ENCODE measurements at places on chromosomes 3 and 15.
A peak's percentile ranks its signal among the peaks of the same experiment; 100 is the strongest.

GRCh38 chr3:33122991-33123390 is 9.2 kb downstream of the CRTAP start:
- DNase-seq, result no peak

DNA sequence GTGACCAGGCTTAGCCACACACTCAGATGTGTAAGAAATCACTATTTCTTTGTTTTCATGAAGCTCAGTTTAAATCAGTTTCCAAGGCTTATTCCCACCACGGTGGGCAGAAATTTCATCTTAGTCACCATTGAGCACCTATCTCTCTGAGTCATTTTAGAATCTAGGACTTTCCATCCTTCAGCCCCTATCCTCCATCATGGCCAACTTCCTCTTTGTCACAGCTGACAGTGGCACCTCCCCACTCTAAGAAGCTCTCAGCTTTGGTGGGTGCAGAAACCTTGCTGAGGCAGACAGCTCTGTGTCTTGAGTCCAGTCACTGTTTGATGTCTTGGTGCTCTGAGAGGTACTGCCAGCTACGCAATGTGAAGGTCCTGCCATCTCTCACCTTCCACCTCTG is 32.9 kb downstream of the SNTN start:
- no peak for DNase-seq

GRCh38 chr3:166013073-166013679 is 176.0 kb upstream of the BCHE start:
- no peak for DNase-seq

GRCh38 chr15:63908991-63909390 is 75.2 kb upstream of the HERC1 start:
- no peak for DNase-seq

- no peak for DNase-seq
Measured at GRCh38 chr15:35540885-35541284, 5.1 kb downstream of the DPH6 start.

- no peak for DNase-seq
Measured at GRCh38 chr15:92807971-92808571, 92.1 kb upstream of the CHD2 start.

DNA sequence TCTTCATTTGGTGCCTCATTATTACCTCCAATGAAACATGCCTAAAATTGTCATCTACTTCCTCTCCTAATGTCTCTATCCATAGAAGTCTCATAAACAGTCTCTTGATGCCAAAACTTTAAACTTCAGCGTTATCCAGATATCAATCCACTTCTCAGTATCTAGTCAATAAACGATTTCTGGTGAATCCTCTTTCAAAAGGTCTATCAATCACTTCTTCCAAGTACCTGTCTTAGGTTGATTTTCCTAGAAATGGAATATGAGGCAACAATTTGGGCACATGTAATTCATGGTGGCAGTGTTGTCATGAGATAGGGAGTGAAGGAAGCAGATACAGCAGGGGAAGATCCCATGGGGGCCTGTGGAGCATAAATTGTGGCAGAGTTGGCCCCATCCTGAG is 348.5 kb upstream of the POU1F1 start:
- no peak for DNase-seq

GRCh38 chr3:29183346-29184087 is 97.4 kb upstream of the RBMS3 start:
- DNase-seq, result no peak

DNA sequence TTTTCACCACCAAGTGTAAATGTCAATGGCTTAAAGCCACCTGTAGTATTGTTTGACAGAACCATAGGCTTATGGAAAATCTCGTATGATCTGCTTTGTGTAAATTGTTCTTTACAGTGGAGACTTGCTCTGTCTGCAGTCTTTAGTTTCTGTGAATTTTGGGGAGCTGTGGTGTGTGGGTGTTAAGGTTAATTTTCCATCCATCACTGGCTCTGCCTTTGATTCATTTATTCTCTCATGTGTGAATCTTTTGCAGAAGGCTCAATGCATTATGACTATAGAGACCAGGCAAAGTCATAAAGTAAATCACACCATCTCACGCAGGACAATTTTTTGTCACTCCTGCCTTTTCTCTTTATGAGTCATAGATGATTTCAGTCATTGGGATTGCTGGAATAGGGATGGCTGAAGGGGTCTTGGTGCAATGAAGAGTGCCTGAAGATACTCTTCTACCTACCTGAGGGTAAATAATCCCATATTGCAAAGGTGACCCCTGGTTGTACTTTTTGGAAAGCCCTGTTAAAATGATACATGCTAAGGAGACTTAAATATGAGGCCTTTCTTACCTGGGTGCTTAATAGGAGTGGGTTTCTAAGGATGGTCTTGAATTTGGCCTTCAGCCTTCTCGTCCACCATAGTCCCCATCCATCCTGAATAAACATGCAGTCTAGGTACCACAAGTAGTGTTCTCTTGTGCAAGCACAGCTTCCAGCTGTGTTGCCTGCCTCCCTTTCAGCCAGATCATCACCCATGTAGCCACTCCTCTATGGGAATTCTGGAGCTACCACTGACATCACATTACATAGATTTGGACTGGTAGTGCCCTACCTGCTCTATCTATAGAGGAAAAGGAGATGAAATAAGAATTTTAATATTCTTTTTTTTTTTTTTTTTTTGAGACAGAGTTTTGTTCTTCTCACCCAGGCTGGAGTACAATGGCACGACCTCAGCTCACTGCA is 14.3 kb downstream of the TGFBR2 start:
- no peak for DNase-seq

DNA sequence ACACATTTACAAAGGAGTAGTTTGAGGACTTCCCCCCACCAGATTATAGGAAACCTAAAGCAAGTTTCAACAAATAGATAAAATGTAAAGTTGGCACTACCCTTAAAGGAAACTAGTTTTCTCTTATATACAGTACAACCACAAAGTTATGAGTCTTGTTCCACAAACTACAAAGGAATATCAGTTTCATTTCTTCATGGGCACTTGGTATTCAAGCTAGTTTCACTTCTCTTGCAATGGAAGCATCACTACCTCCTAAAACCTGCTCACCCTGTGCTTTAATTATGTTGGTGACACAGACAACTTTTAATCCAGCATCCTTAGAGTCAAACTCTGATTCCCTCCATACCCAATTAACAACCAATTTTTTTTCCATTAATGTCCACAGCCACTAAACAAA is 707.0 kb downstream of the ROBO2 start:
- no peak for DNase-seq

DNA sequence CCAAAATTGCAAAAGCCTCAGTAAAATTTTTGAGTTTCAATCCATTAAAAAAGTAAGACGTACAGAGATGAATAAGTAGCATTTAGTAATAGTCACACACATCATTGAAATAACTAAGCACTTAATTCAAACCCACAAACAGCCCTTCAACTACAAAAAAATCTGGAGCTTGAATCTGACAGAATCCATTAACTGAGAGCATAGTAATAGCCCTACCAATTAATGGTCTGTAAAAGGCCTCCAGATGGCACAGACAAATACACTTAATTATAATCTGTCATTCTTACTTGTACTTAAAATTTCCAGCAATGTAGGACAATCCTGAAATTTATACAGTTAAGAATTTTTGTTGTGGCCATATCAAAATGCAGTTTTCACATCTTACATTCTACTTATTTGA is 246.9 kb downstream of the VGLL3 start:
- no peak for DNase-seq

DNA sequence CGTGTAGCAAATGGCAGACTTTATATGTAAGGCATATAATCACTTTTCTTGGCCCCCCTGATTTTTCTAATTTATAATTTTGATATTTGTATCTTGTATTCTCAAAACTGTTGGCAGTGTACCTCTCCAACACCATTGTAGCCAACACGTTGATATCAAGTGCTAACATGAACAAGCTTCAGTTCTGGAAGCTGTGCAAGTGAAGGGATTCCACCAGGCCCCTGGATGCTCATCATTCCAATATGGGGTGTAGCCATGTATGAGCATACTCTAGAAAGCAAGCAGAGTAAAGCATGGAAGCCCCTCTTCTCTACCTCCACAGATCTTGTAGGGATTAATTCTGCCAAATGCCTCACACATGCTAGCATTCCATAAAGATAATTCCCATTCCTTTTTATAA is 211.3 kb downstream of the MYRIP start:
- DNase-seq, result no peak

GRCh38 chr3:103077910-103078309 is 643.1 kb downstream of the ZPLD1 start:
- DNase-seq, result no peak

DNA sequence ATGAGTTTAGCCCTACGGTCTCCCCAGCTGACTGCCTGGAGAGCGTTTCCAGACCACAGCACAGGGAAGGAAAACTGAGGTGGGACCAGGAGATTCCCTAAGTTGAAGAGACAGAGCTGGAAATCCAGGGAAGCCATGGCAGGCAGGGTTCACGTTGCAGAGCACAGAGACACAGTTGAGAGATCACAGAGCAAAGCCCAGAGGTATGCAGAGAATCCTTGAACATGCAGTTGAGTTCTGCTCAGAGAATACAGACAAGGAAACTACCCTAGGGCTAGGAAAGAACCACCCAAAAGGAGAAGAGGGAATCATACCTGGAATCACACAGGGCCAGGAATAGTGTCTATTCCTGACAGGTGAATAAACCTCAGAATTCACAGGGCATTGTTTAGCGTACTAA is 14.3 kb downstream of the SLC28A1 start:
- DNase-seq, result no peak

DNA sequence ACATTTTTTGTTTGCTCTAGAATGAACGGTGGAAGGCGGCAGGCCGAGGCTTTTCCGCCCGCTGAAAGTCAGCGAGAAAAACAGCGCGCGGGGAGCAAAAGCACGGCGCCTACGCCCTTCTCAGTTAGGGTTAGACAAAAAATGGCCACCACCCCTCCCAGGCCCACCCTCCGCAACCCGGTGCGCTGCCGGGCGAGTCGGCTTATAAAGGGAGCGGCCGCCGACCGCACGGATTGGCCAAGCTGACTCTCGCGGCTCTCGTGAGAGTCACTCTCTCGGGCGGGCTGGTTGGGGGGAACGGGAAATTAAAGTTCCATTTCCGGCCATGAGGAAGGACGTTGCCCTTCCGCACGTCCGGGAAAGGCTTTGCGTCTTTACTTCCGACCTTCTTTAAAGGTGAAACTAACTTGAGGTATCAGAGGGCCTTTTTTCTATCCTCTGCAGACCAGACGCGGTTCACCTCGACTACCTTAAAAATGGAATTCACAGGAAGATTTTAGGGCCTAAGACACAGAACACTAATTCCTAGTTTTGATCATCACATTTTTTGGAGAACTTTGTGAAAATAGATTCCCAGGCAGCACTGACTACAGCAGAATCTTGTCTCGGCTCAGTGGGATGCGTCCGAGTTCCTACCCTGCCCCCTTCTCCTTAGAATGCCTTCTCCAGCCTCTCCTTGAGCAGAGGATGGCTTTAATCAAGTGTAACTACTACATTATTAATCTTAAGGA is at the start of gene TERC:
TSS of gene TERC (minus strand) at position 179 of the 731 bp plus-strand sequence.
- DNase-seq, result peak; percentile 91

GRCh38 chr15:48592221-48592731 is 53.2 kb downstream of the FBN1 start:
- DNase-seq, result no peak

DNA sequence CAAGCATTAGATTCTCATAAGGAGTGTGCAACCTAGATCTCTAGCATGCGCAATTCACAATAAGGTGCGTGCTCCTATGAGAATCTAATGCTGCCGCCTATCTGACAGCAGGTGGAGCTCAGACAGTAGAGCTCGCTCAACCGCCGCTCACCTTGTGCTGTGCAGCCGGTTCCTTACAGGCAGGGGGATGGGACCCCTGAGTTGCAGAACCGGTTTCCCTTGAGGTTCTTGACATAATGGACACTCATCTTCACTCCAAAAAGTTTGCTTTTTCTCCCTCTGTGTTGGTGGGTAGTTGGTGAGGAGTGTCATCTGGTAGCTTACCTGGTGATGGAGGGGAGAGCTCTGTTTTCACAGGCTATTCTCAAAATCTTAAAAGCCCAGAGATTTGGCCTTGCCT is 324.0 kb upstream of the TBL1XR1 start:
- no peak for DNase-seq

DNA sequence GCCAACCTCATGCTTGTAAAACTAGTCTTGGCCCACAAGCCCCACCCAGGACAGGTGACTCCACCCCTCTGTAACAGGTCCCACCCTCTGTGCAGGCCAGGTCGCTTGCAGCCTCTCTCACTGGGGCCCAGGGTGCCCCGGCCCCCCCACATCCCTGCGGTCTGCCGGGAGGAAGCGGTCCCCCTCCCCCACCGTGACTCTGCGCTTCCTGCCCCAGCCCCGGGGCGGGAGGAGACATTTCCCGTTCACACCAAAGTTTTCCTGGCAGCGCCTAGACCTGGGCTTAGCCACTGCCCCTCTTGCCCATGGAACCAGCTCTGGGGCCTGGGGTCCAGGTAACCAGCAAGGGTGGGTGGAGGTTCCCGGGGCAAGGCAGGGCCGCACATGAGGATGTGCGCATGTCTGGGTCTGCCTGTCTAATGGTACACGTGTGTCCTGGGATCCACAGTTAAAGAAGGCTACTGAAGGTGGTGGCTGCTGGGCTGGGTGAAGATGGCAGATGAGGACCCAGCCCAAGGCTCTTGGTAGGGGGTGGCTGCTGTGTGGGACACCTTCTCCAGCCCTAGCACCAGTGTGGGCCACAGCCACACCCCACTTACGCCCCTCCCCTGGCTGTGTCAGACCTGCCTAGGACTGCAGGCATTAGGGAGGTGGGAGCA is 8.4 kb downstream of the NBEAL2 start:
- DNase-seq, result peak; percentile 43

- DNase-seq, result no peak
Measured at GRCh38 chr3:29494305-29495036, 213.6 kb downstream of the RBMS3 start.

DNA sequence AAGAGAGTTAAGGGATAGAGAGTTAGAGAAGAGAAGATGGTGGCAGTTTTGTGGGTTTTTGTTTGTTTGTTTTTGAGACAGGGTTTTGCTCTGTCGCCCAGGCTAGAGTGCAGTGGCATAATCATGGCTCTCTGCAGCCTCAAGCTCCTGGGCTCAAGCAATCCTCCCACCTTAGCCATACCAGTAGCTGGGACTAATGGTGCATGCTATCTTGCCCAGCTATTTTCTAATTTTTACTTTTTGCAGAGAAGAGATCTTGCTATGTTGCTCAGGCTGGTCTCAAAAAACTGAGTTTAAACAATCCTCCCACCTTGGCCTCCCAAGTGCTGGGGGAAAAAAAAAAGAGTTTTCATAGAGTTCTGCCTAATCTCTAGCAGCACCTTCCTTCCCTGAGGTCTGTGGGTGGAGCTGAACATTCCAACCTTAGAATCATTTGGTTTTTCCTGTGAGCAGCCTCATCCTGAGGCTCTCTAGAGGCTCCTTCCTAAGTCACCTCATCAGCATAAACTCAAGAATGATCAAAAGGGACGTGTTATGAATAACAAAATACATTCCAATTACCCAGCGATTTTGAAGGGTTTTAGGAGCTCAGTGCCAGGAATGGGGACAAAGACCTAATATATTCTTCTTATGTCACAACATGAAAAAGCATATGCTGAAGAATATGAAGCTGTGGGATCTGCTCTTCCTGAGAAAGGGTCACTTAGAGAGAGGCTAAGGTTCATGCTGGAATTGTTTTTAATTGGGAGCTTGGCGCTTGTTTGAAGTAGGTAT is 180.6 kb downstream of the LSAMP start:
- DNase-seq, result no peak
